Left cardiac atrium (tissue), 4 donors: ENCODE measurements at places on chromosomes 7 and 10. TPM values are rescaled to one million over a fixed set of nuclear protein-coding genes. Genes with fewer than 3 reads are reported as not detected.

- DNase-seq: no peak
Observed at GRCh38 chr10:126908225-126908624, 3.0 kb downstream of the DOCK1 start.

Gene STAG3
- total RNA-seq: not detected

DNA sequence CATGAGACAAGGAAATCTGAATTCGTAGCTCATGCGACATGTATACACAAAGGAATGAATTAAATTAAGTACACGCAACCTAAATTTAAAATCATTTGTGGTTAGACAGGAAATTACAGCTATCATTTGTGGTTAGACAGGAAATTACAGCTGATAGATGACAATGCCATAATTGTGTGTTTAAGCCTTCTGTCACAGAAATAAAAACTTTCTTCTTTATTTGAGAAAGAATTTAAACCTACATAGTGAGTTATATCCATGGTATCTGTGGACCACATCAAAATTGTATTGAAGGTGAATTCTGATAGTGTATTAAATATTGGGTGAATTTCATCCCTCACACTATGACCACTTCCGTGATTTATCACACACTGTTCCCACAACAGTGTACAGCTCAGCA lies 362.9 kb downstream of the MAGI2 start:
- no peak for DNase-seq

- no peak for DNase-seq
Observed at GRCh38 chr7:155872678-155873369, 60.6 kb upstream of the SHH start.

Gene ASB10
- 8.2 TPM for total RNA-seq

DNA sequence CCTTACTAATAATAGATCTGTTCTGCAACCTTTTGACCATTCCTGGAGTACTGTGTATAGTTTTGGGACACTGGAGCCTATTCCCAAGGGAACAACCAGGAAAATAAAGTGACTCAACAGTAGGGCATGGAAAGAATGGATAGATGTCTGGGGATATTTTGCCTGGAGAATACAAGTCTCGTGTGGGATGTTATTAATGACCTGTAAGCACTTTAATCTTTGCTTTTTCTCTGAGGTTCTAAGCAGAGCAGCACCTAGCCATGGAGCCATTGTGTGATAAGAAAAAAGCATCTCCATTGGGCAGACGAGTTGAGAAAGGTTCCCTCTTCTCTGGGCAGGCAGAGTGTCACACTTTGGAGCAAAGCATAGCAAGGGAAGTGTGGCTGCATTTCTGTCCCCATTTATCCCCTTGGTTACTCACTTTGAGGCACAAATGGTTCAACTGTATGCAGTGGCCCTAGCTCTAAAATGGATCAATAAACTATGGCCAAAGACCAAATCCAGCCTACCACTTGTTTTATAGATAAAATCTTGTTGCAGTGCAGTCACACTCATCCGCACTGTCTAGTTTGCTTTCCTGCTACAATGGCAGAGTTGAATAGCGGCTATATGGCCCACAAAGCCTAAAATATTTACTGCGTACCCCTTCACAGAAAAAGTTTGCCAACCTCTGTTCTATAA lies 21.0 kb upstream of the CCDC71L start:
- DNase-seq: no peak

- no peak for DNase-seq
Observed at GRCh38 chr10:34941471-34942357, 126.6 kb upstream of the PARD3 start.
